ENCODE measurements at places on chromosomes 1 and 21. TPM values are rescaled to one million over a fixed set of nuclear protein-coding genes. Genes with fewer than 3 reads are reported as not detected.

DNA sequence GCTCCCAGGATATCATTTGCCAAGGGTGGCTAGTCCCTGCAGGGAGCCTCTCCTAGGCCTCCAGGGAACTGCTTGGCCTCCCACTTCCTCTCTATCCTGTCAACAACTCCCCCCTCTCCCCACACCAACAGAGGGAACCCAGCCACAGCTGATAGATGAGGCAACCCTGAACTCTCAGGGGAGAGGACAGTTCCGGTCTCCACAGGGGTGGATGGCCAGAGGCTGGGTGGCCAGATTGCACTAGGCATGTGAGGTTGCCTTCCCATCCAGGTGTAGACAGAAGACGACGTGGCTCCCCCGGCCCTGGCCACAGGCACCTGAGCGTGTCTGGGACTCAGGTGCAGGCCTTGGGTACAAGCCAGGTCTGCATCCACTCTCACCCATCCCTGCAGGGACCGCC is 53.3 kb downstream of the TOR1AIP2 start:
- DNase-seq: no peak

GRCh38 chr1:230243146-230243545 is 176.1 kb downstream of the GALNT2 start:
- DNase-seq: no peak

GRCh38 chr1:12194666-12195216 is 27.9 kb downstream of the TNFRSF1B start:
- DNase-seq: no peak

DNA sequence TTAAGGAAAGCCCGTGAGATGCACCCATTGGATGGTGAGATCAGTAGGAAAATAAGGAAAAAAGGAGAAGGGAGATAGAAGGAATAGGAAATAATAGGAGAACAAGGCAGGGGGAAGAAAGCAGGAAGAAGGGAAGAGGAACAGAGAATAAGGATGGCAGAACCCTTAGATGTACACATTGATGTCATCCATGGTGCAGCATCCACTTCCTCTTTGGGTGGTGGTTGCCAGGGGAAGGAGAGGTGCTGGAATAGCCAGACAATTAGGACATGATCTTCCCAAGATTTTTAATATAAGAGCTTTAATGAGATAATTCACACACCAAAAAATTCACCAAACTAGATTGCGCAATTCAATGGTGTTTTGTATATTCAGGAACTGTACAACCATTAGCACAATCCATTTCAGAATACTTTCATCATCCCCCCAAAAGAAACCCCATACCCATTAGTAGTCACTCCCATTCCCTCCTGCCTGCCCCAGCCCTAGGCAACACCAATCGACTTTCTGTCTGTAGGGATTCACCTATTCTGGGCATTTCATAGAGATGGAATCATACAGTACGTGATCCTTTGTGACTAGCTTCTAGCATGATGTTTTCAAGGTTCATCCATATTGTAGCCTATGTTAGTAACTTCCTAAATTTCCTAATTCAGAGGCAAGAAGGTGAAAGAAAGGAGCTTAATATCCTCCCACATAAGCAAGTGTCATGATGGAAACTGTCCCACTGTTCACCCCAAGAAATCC is 121.4 kb downstream of the PLXNA2 start:
- no peak for DNase-seq

DNA sequence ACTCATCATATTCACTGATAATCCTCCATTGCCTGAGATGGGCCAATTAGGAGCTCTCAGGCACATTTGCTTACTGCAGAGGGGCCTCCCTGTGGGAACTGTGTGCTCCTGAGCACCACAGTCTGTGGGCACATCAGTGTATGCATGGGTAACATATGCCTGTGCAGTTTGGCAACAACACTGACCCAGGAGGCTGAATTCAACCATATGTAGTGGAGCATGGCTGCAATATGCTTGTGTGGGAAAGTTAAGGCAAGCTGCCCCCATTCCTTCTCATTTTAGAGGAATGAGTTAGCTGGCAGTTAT is 11.8 kb upstream of the FMOD start:
- no peak for DNase-seq

DNA sequence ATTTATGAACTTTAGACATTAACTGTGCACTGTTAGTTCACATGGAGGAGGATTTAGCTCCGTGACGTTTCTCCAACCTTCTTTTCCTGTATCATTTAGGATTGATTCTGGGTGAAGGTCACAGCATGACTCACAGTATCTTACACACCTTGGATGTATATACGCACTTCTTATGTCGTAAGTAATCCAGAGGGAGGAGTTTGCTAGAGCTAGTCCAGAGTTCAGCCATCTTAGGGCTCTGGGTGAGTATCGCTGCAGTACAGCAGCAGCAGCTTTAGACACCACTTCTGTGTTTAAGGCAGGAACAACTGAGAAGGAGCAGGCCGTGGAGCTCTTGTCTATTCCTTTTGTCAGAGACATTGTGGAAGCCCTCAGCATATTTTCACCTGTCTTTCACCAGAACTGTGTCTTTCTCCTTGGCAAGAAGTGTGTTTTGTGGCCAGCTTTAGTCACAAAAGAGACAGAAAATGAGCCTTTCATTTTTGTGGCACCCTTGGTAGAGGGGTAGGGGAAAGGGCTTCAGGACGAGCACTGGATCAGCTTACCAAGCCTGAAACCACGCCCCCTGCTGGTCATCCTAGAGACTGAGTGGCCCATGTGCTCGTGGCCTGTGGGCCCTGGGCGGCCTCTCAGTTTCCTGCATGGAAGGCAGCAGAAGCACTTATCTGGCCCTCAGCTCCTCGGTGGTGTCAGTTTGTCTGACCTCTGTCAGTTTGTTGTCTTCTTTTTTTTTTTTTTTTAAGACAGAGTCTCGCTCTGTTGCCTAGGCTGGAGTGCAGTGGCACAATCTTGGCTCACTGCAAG is 64.0 kb downstream of the ADARB1 start:
- DNase-seq: no peak

- DNase-seq: peak; percentile 76
Measured at GRCh38 chr1:224726441-224727182, 110.5 kb downstream of the CNIH3 start.

GRCh38 chr1:58608297-58608696 is 31.2 kb upstream of the TACSTD2 start:
- no peak for DNase-seq

DNA sequence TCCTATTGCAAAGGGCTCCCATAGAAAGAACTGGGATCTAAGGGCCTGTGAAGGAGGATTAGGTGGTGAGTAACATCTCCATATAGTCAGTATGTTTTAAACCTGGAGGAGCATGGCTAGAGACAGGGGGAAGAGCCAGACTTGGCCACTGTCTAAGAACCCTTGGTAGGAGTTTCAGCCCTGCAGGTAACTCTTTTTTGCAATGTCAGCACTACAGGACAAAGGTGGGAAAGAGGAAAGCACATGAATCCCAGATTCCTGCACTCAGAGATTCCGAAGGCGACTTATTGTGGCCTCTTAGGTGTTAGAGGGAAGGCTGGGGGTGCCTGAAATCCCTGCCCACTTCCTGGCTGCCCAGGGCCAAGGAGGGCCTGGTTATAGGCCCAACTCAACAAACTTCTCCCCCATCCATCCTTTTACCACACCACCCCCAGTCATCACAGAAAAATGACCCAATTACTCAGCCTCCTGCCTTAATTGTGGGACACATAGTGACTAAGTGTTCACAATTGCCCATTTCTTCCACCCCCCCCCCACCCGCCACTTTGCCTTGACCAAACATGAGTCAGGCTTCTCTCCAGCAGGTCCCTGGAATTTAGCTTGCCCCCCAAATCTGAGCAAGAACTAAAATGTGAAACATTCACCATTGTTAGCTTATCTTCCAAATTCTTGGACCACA is 1.9 kb upstream of the NTNG1 start:
- no peak for DNase-seq

- no peak for DNase-seq
Measured at GRCh38 chr1:239394107-239394506, 7.7 kb downstream of the CHRM3 start.

DNA sequence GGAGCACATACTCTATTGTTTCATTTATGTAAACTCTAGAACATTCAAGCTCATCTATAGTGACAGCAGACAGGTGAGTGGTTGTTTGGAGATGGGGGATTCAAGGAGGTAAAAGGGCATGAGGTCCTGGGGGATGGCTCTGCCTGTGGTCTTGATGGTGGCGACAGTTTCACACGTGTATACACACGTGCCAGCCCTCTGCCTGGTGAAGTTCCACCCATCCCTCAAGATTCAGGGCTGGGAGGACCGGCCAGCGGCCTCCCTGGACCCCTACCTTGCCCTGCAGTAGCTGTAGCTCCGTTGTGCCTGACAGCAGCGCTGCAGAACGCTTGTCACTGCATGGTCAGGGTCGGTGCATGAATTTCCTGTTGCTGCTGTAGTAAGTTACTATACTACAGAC is 38.9 kb upstream of the UTS2 start:
- no peak for DNase-seq

GRCh38 chr1:36232212-36233095 is 8.2 kb downstream of the THRAP3 start:
- DNase-seq: no peak

- DNase-seq: no peak
Measured at GRCh38 chr1:101120868-101121267, 95.3 kb upstream of the DPH5 start.

- no peak for DNase-seq
Measured at GRCh38 chr1:14767075-14767474, 168.6 kb downstream of the KAZN start.

DNA sequence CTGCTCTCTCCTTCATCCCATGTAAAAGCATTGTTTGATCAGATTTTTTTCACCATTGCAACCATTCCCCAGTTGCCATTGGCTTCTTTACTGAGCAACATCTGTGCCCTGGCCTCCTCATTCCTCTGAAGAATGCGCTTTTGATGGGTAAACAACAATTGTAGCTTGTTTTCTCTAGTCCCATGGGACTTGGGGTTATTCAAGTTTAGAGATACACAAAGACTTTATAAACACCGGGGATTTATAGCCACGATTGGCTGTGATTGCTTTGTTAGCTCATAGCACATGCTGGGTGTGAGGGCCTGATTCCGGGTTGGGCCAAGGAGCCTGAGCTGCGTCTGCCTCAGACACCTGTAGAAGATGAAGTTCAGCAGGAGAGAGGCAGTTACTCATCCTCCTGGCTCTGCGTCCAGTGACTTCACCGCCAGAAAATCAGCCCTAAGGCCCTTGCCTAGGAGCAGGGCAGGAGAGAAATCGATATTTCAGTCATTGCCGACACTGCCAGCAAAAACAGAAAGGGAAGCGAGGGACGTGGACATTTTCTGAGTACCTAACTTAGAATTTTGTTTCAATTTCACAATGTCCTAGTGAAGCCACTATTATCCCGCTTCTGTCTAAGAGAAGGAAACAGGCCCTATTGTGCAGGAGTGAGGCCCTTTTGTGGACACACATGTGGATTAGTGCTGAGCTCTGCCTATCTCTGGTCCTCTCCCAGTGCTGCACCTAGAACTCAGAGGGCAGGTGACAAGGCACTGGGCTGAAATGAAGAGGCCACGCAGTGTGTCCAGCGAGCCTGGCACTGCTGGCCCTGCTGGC is 159.8 kb upstream of the USP24 start:
- DNase-seq: no peak

DNA sequence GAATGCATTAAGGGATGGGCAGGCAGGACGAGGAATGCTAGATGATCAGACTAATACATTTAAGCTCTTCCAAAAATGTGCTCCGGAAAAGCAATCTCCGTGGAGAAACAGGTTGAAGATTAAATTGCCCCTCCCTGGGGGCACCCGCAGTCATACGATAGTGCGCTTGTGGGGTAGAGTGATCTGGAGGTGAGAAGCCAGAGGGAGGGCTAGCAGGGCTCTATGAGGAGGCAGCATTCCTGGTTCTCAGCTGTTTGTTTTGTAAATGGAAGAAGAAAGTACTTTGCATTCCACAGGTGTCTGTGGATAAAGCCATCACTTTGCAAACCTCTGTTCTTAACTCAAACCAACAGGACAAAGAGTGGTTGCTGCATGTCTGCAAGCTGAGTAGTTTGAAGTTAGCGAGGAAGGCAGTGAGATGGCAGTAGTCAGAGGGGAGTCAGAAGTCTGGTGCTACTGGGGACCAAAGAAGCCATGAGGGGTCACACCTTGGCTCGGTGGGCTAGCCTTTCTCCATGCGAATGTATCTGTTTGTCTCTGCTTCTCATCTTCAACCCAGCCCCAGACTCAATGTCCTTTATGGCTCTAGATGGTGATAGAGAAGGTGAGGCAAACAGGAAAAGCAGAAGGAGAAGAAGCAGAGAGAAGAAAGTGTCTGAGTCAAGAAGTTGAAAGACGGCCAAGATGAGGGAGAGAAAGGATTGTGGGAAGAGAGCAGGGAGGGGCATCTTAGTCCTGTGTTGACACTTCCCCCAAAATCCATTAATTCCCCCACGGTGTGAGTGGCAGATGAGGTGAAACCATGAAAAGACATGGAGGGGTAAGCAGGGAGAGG is 65.2 kb upstream of the GJA8 start:
- no peak for DNase-seq

GRCh38 chr1:13556224-13556764 is 27.3 kb upstream of the PDPN start:
- no peak for DNase-seq

- no peak for DNase-seq
Measured at GRCh38 chr1:93775224-93775623, 93.6 kb upstream of the BCAR3 start.

GRCh38 chr1:52032785-52033131 is 852 bp downstream of the KTI12 start:
- no peak for DNase-seq

DNA sequence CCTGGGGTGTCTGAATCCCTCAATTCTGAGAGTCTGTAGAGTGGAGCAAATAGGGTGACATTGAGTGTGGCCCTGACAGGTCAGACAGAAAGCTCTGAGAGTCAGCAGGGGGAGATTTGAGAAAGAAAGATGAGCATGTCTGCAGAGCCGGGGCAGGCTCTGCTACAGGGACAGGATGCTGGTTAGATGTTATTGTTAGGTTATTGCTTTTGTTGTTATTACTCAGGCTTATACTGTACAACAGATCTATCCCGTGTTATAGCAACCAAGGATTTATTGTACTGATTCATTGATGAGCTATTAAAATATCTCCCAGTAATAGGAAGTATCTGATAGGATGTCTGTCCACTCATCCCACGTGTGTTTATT is 59.5 kb downstream of the NFASC start:
- DNase-seq: no peak

- DNase-seq: no peak
Measured at GRCh38 chr1:185159966-185160365, 3.0 kb downstream of the SWT1 start.

- no peak for DNase-seq
Measured at GRCh38 chr1:24737368-24738117, 7.7 kb upstream of the CLIC4 start.

Gene SLFNL1
- 0.10 TPM for polyA plus RNA-seq

Gene FLG2
- polyA plus RNA-seq: not detected

Gene AMPD1
- not detected for polyA plus RNA-seq

Gene FRRS1
- polyA plus RNA-seq: 0.93 TPM

Gene CCDC17
- 0.29 TPM for polyA plus RNA-seq

Gene BRDT
- not detected for polyA plus RNA-seq

Gene CCDC190
- 0.55 TPM for polyA plus RNA-seq

Gene ECE1
- polyA plus RNA-seq: 150 TPM

Gene RUNX3
- polyA plus RNA-seq: 0.54 TPM
